ENCODE measurements at places on chromosomes 2 and 18.

- DNase-seq, result no peak
Measured at GRCh38 chr2:120672526-120673204, 63.0 kb upstream of the GLI2 start.

- DNase-seq, result peak; percentile 11
Measured at GRCh38 chr2:186848873-186849578, at the start of gene ZSWIM2. TSS of gene ZSWIM2 (minus strand) at chr2:186849170. CDS start at chr2:186849130, 40 bp downstream.

DNA sequence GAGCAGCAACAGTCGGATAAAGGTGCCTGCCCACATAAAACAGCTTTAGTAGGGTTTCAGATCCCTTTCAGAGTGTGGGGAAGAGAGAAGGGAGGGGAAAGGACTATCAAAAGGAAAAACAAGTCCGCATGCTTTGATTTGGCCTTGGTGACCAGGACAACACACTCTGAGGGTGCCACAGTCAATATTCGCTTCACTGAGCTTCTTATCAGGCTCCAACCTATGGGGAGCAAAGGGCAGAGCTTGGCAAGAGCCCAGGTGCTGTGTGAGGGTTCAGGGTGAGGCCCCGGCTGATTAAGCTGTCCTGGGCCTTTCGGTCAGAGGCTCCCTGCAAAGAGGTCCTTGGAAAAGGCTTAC lies 237.4 kb upstream of the SMAD2 start:
- no peak for DNase-seq

- DNase-seq, result no peak
Measured at GRCh38 chr2:97936199-97936598, 59.5 kb downstream of the TMEM131 start.

DNA sequence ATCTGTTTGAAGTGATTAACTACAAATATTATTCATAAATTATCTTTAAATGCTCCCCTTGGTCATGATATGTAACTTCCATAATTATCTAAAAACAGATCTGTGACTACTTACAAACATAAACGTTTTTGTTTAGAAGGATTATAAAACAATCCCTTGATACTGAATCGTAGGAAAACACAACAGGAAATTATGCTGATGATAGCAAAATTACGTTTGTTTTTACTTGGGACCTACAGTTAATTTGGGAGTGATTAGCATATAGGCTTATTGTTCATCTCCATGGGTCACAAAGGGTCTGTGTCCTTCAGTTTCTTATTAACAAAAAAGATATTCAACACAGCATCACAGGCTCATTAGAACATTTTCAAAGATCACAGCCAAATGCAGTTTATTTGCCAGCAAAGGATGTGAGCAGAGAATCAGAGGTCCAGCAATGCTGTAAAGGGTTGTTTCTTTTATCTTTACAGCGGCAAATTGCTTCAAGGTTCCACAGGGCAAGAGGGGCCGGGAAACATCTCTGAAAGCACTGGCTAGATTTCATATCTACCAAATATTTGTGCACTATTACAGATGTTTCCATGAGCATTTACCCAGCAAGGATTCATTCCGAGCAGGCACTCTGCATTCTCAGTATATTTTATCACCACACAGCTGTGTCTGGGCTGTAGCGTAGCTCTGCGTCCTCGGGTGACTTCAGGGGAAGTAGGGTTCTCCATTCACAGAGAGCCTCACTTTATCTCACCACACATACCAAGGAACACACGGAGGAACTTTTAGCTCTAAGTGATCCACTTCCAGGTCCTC lies 4.1 kb downstream of the CCDC195 start:
- no peak for DNase-seq

DNA sequence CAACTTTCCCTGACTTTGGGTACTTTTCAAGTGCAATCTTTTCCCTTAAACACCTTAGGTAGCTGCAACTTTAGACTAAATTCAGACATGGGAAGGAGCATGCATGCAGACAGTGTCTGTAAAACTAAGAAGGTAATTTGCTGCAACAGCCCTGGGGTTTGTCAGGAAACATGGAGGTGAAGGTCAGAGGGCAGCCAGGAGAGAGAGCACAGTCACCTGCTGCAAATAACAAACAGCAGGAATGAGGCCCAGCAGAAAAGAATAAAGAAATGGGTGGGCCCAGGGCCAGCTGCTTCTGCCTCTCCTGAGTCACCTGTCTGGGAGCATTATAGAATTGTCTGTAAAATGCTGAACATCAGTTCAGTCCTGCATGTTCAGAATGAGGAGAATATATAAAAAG lies 35.2 kb downstream of the MTHFD2 start:
- DNase-seq, result no peak

DNA sequence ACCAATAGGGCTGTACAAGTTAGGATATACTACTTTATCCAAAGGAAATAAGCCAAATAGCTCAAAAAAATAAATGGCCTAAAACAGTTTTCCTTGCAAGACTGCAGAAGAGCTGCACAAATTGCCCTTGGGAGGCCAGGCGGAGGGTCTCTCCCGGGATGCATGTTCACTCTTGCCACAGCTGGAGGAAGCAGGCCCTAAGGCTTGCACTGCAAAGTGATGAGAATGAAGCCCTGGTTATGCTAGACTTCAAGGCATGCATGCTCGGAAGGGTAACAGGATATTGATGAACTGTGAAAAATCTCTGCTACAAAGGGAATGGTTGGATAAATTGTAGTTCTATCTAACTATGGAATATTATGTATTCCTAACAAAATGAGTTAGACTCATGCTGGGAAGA lies 27.5 kb upstream of the LDLRAD4 start:
- DNase-seq, result no peak
